ENCODE measurements at places on chromosomes 4 and X. TPM values are rescaled to one million over a fixed set of nuclear protein-coding genes. Genes with fewer than 3 reads are reported as not detected.

DNA sequence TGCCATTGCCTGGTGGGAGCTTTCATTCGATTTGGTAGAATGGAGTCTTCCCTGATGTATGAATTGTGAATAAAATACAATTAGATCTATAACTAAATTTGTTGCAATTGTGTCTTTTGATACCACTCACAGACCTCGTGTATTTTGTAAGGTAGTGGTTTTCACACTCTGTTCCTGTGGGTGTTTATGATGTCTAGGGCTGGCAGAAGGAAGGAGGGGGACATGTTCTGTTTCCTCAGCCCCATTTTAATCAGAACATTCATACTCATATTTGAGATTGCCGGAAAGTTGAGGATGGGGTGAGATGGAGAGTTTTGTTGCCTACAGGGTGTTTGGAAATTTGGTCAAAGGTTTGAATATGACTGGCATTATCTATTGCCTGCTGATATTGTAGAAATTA is 42.9 kb downstream of the PTTG2 start:
- DNase-seq: no peak

- DNase-seq: no peak
Observed at GRCh38 chrX:118698516-118699170, 28.8 kb upstream of the IL13RA1 start.

GRCh38 chrX:151488677-151489076 is 74.8 kb upstream of the PASD1 start:
- no peak for DNase-seq

DNA sequence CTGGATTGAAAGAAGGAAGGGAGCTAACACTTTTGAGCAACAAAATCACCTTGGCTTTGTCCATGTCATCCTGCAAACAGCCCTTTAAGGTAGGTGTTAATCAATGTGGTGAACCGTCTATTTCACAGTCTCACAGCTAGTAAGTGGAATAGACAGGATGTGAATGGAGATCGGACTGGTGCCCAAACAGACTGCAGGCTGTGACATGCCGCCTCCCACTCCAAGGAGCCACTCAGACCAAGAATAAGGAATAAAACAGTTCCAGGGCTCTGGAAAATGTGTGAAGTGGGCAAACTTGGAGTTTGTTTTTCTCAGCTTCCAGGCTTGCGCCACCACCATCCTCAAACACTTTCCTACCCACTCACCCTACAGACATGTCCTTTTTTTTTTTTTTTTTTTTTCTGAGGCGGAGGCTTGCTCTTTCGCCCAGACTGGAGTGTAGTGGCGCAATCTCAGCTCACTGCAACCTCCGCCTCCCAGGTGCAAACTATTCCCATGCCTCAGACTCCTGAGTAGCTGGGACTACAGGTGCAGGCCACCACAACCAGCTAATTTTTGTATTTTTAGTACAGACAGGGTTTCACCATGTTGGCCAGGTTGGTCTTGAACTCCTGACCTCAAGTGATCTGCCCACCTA is 57.7 kb upstream of the SEC24B start:
- peak; percentile 47 for DNase-seq

Gene MAGEA10
- total RNA-seq: not detected

DNA sequence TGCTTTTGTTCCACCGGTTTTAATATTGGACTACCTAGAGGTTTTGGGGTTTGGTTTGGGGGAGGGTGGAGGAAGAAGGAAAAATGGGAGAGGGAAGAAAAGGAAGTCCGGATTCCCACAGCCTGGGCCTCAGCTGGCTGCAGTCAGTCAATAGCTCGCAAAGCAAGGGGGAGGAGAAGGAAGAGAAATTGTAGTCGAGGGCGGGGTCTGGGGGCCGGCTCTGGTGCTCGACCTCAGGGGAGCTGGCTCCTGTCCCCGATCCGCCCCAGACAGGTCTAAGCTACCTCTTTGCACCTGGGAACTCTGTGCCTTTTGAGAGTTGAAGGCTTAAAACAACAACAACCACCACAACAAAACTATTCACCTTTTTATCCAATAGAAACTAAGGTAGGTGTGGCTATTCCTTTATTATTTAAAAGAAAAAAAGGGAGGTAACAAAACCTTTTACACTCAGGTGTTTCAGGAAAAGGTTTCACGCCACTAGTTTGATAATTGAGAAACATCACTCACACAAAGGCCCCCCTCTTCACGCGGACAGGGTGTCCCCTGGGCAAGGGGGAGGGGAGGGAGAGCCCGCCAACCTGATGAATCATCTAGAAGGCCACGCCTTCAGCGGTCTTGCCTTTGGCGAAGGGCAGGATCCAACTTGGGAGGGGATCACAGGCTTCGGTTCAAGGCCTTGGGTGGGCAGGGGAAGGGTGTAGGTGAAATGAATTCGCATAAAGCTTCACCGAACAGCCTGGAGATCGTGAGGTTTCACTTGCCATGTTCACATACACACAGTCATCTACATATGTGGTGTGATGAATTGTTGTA is 1.6 kb upstream of the LNX1 start:
- peak; percentile 70 for DNase-seq

- no peak for DNase-seq
Observed at GRCh38 chr4:86011117-86011516, 348.7 kb downstream of the MAPK10 start.

DNA sequence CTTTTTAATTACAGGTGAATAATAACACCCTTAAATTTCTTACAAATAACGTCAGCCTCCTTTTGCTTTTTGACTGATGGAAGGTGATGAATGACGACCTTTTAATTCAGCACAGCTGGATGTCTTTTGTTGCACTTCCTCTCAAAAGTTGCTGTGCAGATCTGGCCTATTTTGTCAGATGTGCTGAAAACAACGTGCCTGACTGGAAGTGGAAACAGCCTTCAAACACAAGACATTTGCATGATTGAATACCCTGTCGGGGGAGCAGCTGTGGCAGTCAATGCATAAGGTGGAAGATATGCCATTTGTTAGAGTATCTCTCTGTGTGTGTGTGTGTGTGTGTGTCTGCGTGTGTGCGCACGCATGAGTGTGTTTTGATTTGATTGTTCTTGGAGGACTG is 579.7 kb downstream of the SPRY1 start:
- no peak for DNase-seq

DNA sequence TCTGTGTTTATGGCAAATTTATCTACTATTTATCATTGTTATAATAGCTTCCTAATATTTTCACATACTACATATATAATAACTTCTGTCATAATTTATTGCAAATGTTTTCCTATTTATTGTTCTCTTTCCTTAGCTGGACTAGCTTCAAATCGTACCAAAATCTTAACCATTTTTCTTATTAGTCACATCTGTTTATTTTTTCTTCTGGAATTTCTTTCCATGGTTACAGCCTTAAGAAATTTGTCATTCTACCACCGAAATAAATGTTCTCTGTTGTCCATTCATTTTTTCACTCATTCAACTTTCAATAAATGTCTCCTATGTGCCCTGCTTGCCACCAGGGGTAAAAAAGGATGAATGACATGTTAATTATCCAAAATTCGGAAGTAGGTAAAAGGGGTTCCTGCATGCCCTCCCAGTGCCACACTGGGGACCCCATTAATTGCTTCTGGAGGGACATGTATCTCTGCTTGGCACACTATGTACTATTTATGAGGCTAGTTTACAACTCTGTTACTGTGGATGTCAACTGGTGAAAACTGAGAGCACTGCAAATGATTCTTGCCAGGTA is 182.1 kb downstream of the SH3KBP1 start:
- no peak for DNase-seq

Gene PNMA3
- 0.41 TPM for total RNA-seq

- no peak for DNase-seq
Observed at GRCh38 chrX:21996872-21997455, 35.2 kb upstream of the PHEX start.

DNA sequence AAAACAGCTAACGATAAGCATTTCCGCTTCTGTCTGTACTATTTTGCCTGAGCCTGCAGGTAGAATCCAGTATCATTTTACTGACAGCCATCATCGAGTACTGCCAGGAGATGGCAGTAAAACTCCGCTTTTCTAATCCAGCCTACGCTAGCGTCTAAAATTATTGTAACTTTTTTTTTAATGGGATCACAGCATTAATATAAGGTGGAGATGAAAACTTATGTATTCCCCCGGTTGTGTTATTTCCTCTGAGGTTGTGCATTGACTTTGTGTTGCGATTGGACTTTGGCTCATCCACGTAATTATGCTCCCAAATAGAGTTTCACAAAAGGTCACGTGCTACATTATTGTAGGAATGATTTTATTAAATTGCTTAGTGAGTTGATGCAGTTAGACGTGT is 248.1 kb downstream of the C4orf33 start:
- no peak for DNase-seq

- DNase-seq: peak; percentile 78
Observed at GRCh38 chr4:53914313-53915016, 149.9 kb downstream of the CHIC2 start.

DNA sequence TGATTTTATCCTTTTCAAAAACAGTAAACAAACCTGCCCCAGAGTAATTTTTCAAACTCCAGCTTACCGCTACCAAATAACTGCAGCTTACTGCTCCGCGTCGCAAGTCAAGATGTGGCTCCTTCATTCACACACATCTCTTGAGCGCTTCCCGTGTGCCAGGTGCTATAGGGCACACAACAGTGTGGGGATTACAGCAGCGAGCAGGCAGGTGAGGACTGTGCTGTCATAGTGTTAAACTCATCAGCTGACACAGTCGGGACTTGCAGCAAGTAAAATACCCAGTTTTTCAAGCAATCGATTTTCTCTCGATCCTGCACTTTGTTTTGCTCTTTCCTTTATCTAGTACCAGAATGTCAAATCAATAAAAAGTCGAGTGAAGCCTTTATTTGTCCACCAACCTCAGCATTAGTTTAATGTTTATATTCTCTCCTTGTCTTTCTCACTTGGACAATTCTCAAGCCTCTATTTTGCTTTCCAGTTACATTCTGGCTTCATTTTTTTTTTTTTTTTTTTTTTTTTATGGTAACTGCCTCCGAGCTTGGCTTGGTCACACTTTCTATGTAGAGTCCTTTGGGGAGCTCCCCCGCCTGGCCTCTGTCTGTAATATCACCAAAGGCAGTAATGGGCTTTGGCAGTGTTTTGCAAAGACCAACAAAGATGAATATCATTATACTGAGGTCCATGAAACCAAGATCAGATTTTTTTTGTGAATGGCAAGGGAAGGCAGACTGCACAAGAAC is 8.3 kb upstream of the ASB5 start:
- peak; percentile 46 for DNase-seq

DNA sequence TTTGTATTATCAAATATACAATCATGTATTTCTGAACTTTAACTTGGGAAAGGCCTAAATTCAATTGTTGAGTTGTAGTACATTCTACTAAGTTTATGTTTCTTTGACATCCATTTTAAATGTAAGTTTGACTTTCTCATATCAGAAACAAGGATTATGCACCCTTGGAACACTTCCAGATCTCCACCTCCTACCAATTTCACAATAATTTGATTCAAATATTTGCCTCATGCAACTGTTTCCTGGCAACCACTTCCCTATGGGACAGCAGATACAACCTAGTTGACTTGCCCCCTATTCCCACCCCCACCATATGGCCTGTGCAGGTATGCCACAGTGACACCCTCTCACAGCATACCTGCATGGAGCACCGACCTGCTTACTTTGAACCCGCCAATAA is 506.4 kb upstream of the PABPC4L start:
- no peak for DNase-seq

- no peak for DNase-seq
Observed at GRCh38 chr4:164856396-164856795, 20.6 kb upstream of the APELA start.

GRCh38 chrX:112664924-112665323 is 14.8 kb downstream of the LHFPL1 start:
- DNase-seq: no peak

- DNase-seq: no peak
Observed at GRCh38 chrX:11445540-11445939, 152.3 kb downstream of the AMELX start.

DNA sequence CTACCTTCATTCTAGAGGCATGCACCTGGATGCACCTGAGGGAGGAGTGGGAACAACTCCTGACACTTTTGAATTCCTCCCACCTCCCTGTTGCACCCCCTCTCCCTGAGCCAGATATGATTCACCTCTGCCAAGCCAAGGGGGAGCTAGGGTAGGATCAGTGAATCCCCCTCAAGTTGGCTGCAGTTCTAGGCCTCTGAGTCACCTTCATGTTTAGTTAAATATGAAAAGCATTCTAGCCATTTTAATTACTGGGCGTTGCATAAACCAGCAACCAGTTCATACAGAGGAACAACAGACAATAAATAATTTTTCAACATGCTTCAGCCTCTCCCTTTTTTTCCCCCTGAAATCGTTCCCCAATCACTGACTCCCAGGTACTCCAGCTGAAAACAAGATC is 1440.2 kb downstream of the ADGRL3 start:
- no peak for DNase-seq

DNA sequence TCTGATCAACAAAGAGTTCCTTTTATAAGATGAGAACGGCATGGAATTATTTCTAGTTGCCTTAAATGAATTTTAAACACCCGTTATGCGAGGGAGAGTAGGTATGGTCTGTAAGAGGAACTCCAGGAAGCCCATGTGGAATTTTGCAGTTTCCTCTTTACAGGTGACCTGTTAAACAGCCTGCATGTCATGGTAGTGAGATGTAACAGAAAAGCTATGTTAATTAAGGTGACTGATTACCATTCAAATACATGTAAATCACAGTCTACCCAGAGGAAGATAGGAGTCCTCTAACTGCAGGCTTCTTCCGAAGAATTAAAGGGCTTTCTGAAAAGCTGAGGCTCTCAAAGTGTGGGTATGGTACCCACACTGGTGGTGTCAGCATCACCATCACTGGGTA is 163.6 kb downstream of the CBR4 start:
- no peak for DNase-seq

DNA sequence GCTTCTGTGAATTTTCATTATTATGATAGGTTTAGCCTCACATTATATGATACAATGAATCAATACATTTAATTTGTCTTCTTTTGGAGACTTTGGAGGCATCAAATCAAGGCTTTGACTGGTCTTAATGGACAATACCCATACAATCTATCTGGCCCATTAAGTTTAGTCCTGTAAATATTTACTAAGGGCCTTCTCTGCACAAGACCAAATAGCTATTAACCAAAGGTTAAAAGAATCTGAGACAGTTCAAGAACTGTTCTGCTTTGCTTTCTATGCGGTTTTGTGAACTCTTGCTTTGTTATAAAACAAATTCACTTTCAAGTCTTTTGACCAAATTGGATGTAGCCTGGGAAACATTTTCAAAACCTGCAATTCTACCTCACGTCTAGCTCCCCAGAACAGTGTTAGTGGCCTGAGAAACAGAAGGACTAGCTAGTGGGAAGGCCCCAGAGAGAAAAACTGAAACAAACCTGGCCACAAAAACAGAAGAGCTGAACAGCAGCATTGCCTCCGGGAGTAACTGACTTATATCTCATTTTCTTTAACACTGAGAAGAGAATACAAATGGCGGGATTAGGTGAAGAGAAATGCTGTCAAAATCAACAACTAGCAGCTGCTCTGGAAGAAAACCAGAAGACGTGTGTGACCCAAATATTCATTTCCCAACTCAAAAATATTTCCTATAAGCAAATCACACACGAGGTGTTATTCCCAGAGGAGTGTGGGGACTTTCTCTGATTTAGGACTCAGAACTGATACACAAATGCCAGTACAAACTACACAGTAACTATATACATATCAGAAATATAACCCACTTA is 548 bp downstream of the TLR1 start:
- DNase-seq: no peak

- DNase-seq: no peak
Observed at GRCh38 chr4:183499801-183500200, 5.1 kb upstream of the ING2 start.
